ENCODE measurements at places on chromosomes 7 and 10. TPM values are rescaled to one million over a fixed set of nuclear protein-coding genes. Genes with fewer than 3 reads are reported as not detected.

GRCh38 chr7:47553309-47553708 is 28.6 kb downstream of the TNS3 start:
- no peak for DNase-seq

GRCh38 chr7:30159698-30160143 is 24.9 kb downstream of the MTURN start:
- DNase-seq = no peak

- no peak for DNase-seq
Measured at GRCh38 chr7:47379629-47380324, 202.1 kb downstream of the TNS3 start.

DNA sequence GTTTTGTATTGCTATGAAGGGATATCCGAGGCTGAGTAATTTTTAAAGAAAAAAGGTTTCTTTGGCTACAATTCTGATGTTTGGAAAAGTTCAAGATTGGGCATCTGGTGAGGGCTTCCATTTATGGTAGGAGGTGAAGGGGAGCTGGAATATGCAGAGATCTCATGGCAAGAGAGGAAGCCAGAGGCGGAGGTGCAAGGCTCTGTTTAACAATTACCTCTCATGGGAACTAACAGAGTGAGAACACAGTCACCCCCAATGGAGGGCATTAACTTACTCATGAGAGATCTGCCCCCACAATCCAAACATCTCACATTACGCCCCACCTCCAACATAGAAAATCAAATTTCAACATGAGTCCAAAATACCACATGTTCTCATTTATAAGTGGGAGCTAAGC is 62.0 kb downstream of the AKR1D1 start:
- no peak for DNase-seq

- no peak for DNase-seq
Measured at GRCh38 chr10:93309062-93309461, 173.1 kb downstream of the MYOF start.

DNA sequence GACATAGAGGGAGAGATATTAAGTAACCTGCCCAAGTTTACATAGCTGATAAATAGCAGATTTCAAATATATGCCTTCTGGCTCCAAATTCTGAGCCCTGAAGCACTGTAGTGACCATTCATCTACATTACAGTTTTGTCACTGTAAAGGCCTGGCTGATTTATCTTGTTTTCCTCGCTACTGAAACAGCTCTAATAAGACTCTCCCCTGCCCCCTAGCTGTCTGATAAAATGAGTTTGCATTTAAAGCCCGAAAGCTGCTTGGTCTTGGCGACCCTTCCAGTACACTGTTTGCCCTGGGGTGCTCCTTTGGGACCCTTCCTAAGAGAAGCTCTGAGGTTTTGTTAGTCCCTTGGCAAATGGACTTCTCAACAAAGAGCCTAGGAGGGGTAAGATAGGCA is 59.7 kb upstream of the RAB11FIP2 start:
- no peak for DNase-seq

GRCh38 chr10:75462865-75463264 is 31.4 kb downstream of the LRMDA start:
- DNase-seq = no peak

Gene CFAP69
- 1.8 TPM for total RNA-seq

DNA sequence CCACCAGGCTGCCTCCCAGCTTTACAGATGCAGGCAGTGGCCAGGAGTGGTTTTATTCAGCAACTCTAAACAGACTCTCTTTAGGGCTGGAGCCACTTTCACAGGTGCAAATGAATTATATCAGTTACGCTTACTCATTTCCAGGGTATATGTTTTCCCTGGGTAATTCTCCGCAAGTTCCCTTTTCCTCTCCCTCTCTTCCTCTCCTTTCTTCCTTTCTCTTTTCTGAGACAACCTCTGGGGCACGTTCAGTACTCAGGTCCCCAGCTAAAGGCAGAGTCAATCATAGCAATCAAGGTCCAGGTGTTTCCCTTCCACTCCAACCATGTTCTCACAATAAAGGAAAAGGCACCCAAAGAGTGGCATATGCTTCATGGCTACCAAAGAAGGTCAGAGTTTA is 41.3 kb downstream of the PDLIM1 start:
- DNase-seq = no peak

DNA sequence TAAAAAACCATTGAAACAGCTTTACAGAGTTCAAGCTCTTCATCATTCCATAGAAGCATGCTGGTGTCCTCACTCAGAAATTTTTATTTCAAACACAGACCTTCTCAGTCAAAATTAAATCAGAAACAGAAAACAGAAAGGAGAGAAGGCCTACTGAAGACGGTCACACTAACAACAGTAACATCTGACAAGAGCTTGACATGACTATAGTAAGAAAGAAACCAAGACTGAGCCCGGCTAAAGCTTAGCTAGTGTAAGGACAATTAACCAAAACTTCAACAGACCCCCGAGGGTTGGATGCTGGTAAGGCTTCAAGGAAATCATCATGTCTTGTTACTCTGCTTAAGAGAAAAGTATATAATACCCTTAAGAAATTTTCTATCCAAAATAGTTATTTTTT is 38.6 kb downstream of the MTPN start:
- no peak for DNase-seq

GRCh38 chr7:24715171-24715570 is 42.1 kb downstream of the GSDME start:
- no peak for DNase-seq

- no peak for DNase-seq
Measured at GRCh38 chr10:37952926-37953325, 23.5 kb downstream of the ZNF25 start.

DNA sequence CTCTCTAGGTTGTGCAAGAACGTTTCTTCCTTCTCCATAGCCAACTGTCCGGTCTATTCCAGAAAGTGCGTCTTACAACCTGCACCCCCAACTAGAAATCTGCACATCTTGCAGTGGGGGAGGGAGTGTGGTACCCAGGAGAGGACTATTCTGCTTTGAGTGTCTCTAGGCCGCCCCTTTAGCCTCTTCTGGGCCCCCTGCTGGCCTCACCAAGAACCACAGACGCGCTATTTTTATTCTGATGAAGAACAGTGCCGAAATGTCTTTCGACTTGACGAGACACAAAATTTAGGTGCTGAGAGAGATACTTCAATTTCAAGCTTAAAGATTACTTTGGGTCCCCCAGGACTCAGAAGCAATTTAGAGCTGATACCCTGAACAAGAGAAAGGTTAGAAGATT is 1.0 kb downstream of the CNPY1 start:
- no peak for DNase-seq

Gene FGFBP3
- 0.28 TPM for total RNA-seq

DNA sequence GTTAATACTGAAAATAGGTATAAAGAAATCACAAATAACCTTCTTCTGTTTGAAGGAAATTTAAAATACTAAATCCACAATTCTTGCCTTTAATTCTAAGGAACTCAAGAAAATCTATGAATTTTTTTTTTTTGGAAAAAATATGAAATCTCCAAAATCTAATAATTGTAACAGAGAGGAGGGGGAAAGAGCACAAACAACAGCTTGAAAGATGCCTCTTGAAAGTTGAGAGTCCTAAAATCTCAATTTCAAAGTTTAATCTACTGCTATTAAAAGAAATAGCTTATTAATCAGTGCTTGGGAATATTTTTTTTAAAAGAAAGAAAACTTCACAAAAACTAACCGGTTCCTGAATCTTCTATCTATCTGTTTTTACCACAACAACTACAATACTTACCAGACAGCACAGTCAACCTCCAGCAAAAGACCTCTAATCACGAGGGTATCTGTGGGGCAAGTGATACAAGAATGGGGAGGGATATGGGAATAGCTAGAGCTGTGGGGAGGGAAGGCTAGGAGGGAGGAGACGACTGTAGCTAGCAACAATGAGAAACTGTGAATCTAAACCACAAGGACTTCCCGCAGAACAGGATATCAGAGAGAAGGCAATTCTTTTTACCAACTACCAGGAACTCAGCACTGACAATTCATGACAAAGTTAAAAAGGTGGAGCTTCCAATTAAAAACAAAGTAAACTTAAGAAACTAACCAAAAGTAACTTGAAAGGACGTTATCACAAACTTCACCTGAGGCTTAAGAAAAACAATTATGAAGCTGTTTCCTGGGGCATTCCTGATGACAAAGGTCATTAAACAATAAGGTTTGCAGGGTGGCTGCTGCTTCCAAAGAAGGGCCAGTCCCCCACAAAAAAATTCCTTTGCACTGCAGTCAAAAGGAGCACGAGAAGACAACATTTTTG is at the start of gene USP54:
Gene USP54 (minus strand): TSS at position 462 of the 919 bp plus-strand sequence. CDS start 15,684 bp downstream, outside the sequence.
- no peak for DNase-seq

DNA sequence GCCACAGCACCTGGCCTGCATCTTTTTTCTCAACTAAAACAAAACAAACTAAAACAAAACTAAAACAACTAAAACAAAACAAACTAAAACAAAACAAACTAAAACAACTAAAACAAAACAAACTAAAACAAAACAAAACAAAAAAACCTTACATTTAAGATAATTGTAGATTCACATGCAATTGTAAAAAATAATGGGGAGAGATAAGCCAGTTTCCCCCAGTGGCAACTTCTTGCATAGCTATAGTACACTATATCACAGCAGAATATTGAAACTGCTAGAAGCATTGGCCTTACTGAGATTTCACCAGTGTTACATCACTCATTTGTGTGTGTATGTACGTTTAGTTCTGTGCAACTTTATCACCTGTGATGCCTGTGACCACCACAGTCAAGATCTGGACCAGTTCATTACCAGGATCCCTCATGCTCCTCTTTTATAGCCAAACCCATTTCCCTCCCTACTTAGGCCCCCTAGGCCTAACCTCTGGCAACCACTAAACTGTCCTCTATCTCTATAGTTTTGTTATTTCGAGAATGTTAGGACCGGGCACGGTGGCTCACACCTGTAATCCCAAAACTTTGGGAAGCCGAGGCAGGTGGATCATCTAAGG is 9.3 kb downstream of the FXYD4 start:
- DNase-seq = no peak

DNA sequence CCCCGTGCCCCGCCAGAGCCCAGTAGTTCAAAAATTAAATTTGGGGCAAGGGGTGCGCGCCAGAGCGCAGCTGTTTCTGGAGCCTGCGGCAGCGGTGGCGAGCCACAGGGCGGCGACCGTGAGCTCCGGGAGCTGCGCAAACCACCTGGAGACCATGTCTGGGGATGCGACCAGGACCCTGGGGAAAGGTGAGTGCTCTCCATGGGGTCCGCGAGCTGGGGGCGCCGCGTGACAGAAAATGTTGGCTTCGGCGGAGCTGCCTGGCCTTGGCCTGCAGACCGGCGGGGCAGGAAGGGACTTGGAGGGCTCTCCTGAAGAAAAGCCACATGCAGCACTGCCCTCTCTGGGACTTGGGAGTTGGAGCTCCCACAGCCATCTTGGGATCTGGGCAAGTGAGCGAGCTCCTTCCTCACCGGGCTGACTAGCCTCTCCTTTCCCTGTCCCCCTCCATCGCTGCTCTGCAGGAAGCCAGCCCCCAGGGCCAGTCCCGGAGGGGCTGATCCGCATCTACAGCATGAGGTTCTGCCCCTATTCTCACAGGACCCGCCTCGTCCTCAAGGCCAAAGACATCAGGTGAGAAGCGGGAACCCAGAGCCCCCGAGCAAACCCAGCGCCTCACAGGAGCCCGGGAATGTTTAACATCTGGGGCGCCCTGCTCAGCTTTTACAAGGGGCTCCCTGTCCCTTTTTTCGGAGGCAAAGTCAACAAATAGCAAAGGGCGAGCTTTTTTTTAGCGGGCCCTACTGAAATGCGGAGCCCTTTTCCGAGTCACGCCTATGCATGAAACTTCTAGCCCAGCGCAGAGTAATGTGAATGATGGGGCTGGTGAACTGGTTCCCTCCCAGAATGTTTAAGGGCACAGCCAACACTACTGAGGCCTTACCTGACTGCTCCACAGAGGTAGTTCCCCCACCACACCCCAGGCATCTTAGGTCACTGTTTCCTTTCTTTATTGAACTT is 6.1 kb downstream of the GSTO2 start:
- DNase-seq = no peak

Gene VGF
- not detected for total RNA-seq

DNA sequence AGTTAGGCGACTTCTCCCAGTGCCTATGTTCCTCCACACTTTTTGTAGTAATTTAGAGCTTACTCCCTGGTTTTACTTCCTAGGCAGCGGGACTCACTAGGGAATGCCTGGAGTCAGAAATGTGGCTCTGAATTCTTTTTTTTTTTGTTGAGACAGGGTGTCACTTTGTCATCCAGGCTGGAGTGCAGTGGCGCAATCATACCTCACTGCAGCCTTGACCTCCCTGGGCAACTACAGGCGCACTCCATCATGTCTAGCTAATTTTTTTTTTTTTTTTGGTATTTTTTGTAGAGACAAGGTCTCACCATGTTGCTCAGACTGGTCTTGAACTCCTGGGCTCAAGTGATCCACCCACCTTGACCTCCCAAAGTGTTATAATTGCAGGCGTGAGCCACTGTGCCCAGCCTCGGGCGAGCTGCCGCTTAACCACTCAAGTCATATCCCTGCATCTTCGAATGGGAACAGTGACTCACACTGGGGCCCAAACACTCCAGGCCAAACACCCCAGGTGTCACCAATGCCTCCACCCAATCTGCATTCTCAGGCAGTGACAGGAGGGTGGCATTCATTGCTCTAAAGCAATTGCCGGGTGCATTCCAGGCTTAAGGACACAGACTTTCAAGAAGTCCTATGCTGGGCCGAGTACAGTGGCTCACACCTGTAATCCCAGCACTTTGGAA is 19.6 kb downstream of the RGS10 start:
- no peak for DNase-seq

DNA sequence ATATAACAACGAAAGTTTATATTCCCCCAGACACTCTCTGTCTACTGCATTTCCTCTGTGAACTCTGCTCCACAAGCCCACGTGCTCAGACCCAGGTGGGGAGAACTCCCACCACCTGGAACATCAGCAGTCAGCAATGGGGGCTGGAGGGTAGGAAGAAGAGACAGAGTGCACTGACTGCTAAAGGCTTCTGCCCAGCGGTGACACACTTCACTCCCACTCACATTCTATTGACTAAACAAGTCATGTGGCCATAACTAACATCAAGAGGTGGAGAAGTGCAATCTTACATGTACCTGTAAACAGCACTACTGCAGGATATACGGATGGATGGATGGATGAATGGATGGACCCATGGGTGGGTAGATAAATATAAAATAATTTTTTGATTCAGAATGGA is 122.2 kb downstream of the MPP7 start:
- DNase-seq = no peak

DNA sequence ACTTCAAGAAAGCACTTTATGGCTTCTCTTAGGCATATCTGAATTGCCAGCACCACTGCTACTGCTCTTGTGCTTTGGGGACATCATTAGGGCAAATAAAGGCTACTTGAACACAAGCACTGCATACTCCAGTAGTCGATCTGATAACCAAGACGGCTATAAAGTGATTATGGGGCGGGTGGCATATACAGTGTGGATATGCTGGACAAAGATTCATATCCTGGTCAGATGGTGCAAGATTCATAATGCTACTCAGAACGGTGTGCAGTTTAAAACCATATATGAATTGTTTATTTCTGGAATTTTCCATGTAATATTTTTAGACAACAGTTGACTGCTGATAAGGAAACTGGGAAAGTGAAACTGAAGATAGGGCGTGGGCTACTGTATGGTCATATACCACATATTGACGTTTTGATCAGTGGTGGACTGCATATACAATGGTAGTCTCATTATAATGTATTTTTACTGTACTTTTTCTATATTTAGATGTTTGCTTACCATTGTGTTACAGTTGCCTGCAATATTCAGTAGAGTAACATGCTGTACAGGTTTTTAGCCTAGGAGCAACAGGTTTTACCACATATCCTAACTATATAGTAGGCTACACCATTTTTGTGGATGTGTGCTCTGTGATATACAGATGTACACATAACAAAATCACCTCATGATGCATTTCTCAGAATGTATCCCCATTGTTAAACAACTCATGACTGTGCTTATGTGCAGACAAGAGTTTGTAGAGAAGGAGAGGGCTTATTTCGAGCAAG is 15.2 kb downstream of the ANLN start:
- DNase-seq = no peak

All from pulmonary artery endothelial cell (primary cell).